DMS53 (cell line): ENCODE measurements at places on chromosomes 4 and X.

DNA sequence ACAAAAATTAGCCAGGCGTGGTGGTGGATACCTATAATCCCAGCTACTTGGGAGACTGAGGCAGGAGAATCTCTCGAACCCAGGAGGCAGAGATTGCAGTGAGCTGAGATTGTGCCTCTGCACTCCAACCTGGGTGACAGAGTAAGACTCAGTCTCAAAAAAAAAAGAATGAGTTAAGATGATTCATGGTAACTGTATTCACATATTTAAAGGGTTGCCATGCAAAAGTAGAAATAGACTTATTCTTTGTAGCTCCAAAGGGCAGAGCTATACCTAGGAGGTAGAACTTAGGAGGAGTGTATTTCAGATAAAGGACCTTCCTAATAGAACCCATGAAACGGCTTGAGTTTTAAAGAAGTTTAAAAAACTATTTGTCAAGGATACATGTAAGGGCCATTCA lies 104.3 kb upstream of the IL13RA1 start:
- DNase-seq: no peak

- DNase-seq: no peak
These were observed 21.3 kb upstream of the GK2 start for GRCh38 chr4:79429113-79429903.

DNA sequence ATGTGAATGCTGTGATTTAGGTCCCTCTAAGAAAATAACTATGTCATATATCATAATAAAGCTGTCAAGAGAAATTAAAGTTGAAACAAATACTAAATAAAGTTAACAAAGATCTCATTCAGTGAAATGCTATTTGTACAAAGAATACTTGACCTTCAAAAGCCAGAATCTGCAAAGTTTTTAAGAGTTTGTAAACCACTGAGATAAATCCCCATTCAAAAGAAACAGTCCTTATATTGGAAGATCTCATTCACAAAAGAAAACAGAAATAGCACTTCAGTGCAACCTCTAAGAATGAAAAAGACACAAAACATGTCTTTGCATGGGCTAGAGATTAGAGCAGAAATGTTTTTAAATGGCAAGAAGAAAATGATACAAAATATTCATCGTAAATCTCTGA lies 149.1 kb upstream of the USP38 start:
- no peak for DNase-seq

- DNase-seq: peak; percentile 47
These were observed 710 bp downstream of the PRKG2 start for GRCh38 chr4:81214144-81214880.

GRCh38 chr4:108030332-108030731 lies 40.6 kb downstream of the HADH start:
- peak; percentile 82 for DNase-seq

DNA sequence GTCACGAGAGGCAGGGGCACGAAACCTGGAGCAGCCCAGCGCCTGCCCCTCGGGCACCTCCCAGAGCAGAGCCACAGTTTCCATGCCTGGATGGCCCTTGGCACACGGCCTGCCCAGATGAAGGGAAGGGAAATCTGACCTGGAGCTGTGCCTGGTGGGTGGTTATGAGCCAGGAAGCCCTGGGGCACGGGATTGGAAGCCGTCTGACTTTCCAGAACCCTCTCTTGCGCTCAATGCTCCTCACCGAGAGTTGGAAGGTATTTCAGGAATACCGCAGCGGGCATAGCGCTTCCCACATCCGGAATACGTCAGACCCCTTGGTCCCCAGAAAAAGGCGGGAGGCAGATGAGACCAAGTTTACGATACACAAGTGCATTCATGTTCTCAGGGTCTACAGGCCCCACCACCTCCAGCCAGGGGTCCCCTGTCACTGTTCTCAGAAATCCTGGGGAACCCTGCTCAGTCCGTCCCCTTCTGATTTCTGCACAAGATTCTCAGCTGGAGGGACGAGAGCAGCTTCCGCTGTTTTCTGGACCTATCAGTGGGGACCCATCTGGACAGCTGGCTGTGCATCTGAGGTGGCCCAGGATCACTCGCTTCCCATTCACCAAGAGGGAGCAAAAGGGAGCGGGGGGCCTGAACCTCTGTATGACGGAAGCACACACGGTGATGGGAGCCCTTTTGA lies 172.9 kb downstream of the AFAP1 start:
- DNase-seq: no peak

DNA sequence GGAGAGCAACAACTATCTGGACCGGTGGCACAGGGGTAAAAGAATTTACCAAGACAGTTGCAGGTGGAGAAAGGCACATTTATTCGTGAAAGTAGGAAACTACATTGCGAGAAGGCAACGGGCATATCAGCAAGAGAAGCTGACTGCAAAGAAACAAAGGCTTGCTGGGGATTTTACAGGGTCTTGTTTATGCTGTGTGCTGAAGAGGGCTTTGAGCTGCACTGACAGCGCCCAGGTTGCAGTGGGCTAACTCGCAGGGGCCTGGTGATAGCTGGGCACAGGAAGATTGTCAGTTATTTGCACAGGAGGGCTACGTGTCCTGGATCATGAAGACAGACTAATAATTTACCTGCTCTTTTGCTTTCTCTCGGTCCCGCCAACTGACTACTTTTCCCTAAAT lies 10.7 kb downstream of the TLR3 start:
- no peak for DNase-seq

GRCh38 chrX:45571453-45571852 lies 370.8 kb upstream of the DIPK2B start:
- DNase-seq: no peak

- no peak for DNase-seq
These were observed 292.9 kb downstream of the USP46 start for GRCh38 chr4:52366191-52366590.

DNA sequence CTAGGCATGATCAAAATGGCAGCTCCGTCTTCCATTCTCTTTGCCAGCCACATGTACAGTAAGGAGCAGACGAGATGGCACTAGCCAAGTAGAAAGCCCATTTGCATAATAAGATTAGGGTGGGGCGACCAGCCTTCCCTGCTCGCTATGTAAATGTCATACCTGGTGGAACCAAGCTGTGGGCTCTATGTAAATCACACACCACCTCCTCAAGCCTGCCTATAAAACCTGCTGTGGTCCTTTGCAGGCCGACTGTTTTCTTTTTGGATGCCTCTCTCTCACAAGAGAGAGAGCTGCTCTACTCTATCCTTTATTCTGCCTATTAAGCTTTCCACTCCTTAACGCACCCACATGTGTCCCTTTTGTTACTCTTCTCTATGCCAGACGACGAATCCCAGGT lies 1472.7 kb downstream of the ARAP2 start:
- DNase-seq: no peak

GRCh38 chrX:30181353-30181752 lies 34.0 kb upstream of the MAGEB2 start:
- no peak for DNase-seq

DNA sequence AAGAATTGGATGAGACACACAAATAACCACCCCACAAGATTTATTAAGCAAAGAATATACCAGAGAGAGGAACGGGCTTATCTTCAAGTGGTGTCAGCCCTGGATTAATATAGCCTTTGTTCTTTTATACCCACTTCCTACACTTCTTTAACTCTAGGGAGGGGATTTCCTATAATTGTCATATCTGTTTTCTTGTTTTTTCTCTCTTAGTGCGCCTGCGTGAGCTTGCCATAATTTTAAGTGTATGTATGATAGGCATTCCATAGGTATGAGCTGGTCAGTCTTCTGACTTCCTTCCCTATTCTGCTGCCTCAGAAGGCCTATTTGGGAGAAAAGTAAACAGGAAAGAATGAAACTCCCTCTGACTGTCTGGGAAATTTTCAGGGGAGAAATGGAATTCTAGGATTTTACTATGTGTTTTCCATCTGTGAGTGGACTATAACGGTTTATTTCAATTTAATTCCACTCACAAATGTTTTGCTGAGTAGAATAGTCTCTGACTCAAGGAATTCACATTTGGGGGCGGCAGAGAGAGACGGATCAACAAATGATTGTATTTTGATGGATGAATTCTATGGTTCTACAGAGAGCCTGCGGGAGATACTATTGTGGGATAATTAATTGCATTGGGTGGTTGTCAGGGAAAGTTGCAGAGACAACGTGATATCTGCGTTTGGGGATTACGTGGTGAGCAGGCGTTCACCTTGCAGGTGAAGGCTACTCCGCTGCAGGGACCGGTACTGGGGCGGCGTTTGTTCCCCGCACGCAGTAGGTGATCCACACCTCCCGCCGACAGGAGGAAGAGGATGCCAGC lies 626 bp upstream of the CEP135 start:
- no peak for DNase-seq

DNA sequence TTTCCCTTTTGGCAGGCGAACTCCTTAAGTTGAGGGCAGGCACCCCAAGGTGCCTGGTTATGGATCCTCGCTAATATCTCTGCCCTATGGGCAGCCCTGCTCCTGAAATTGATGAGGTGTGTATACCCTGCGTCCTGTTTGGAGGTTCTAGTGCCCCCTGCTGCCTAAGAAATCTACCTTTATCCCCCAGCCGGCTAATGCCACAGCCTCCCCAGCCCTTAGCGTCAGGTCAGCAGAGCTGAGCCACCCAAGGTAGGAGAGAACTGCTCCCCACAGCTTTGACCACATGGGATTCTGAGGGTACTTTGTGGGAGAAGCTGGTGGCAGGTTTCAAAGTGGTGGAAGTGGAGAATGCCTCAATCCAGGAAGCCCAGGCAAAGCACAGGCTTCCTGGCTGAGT lies 50.8 kb downstream of the ANAPC4 start:
- no peak for DNase-seq

- no peak for DNase-seq
These were observed 896.8 kb downstream of the ADGRL3 start for GRCh38 chr4:62096881-62097280.

DNA sequence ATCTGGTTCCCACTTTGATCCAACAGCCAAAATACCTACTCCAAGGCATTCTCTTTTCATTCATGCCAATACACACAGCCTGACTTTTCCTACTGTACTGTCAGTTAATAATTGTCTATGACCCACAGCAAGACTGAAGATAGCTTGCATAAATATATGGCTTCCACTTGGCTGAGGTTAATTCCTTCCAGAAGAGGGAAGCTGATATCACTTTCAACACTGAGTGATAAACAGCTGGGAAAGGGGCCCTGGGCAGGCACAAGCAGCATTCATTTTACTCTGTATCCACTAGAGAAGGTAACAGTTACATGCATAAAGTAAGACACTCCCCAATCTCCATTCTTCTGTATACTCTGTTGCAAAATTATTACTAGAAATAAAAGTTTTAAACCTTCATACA lies 200.2 kb upstream of the UGT8 start:
- no peak for DNase-seq

- no peak for DNase-seq
These were observed 1104.2 kb upstream of the IGFBP7 start for GRCh38 chr4:58214376-58214775.

GRCh38 chrX:65488495-65488894 lies 46.1 kb downstream of the LAS1L start:
- DNase-seq: no peak

GRCh38 chrX:40684092-40684491 lies 36.7 kb upstream of the CXorf38 start:
- DNase-seq: no peak

DNA sequence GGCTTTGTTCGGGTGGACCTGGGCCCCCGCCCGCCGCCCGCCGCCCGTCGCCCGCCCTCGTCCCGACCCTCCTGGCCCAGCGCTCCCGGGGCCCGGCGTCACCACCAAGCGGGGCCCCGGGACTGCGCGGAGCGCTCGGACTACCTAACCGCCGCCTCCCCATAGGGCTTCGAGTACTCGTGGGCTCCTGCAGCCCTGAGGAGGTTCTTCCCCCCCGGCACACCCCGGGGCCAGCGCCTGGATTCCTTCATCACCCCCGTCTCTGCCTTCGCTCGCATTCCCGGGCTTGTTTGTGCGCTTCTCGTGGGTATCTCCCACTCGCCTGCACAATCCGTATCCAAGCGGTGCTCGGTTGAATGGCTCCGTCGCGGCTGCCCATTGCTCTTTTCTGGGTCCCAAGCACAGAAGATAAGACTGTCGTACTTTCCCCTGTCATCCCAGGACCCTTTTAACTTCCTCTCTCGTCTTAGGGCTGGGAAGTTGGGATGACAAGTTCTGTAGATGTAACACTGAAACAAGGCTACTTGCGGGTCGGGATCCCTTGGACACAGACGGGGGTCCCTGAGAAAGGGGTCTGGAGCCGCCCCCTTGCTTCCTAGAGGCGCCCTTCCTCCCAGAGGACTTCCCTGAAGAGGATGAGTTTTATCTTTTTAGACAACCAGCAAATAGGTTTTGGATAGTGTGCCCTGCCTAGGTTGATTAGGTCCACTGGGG lies 565 bp downstream of the MOB1B start:
- peak; percentile 61 for DNase-seq

DNA sequence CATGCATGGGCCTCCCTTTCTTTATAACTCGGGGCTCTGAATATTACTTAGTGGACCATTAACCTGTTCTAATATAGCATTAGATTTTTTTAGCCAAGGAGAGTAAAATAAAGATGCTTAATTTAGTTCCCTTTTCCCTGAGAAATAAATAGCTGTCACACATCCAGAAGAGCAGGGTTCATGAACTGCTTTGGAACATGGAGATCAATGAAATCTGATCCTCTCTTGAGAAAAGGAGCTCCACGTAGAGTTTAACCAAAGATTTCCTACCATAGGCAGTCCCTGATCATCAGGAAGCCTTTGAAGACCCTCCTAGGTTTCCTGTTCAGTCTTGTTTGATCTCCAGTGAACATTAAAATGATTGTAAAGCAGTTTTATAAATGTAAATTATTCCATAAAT lies 8.5 kb upstream of the PCDH19 start:
- DNase-seq: no peak

DNA sequence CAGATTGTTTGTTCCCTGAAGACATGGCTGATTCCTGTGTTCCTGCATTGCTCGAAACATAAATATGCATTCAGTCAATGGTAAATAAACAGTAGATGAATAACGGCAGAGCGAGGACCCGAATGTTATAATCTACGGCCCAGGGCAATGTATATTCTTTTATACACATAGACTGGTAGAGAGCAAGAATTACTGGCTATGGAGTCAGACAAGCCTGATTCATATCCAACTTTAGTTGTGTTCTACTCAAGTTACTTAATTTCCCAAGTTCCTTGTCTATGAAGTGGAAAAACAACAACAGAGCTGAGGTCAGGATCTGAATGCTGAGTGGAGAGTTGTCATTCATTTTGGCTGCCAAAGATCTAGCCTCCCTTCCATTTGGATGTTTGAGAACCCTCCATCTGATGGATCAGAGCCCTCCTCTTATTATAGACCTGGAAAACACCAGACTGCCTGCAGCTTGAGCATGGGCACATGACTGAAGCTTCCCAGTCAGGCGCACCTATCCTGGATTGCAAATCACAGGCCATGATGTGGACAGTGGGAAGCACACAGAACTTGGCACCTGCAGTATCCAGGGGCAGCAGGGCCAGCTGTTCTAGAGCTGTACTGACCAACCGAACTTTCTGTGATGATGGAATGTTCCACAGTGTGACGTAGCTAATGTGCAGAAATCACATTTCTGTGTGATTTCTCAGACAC lies 80.1 kb downstream of the FAM184B start:
- DNase-seq: no peak
